ENCODE measurements at places on chromosomes 7 and 10. TPM values are rescaled to one million over a fixed set of nuclear protein-coding genes. Genes with fewer than 3 reads are reported as not detected.
A peak's percentile ranks its signal among the peaks of the same experiment; 100 is the strongest.

DNA sequence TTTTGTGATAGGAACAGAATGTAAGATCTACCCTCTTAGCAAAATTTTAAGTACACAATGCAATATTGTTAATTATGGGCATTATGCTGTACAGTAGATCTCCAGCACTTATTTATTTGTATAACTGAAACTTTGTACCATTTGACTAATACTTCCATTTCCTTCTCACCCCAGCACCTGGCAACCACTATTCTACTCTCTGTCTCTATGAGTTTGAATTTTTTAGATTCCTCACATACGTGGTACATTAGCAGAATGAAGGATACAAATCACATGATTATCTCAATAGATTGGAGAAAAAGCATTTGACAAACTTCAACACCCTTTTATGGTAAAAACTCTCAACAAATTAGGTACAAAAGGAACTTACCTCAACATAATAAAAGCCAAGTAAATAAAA, 90.3 kb upstream of the DLX6 start:
- no peak for DNase-seq

DNA sequence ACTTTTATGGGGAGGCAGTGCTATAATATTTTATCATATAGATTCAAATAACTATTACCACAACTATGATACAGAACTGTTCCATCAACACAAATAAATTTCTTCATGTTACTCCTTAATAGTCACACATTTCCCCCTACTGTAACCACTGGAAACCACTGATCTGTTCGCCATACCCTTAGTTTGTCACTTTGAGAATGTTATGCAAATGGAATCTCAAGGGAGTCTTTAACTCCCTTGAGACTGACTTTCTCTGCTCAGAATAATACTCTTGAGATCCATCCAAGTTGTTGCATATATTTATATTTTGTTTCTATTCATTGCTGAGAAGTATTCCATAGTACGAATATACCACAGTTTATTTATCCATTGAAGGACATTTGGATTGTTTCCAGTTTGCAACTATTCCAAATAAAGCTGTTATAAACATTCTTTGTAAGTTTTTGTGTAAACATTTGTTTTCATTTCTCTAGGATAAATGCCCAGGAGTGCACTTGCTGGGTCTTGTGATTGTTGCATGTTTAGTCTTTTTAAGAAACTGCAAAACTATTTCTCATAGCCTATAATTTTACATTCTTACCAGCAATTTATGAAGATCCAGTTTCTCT, 19.7 kb upstream of the PON2 start:
- no peak for DNase-seq

- no peak for DNase-seq
Observed at GRCh38 chr10:10699427-10699826, 318.2 kb upstream of the CELF2 start.

DNA sequence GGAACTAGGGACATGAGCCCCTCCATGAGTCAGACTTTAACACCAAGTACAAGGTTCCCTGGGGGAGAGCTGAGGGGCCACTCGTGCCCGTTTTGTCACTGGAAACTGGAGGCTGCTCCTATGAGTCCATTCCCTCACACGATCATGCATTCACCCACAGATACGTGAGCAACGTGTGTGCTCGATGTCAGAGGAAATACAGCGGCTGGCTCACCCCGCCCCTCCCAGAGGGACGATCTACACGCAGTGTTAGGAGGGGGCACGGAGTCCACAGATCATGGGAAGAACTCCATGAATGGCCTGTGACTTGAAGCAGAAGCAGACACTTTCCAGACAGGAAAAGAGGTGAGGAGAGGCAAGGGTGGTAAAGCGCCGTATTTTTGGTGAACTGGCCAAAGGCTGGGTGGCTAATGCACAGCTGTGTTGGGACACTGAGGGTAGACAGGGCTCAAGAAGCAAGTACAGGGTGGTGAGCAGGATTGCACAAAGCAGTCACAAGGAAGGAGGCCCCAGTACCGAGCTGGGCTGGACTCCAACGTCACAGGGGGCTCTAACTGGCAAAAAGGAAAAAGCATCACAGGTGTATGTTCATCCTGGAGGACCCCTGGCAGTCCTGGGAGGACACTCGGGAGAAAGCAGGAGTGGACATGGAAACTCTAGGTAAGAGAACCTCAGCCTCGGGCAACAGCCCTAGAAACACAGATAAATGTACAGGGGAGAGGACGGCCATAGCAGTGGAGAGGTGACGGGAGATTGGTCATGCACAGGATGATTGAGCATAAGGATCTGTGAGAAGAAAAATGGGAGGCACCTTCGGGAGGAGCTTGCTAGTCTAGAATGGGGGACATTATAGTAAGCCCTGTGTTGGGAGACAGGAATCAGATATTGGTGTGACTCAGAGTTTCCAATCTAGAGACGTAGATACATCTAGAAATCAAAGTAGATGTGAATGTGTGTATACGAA, 41.2 kb downstream of the TNS3 start:
- DNase-seq, result no peak

GRCh38 chr7:32477649-32477980, 12.6 kb downstream of the LSM5 start:
- peak; percentile 19 for DNase-seq

- DNase-seq, result no peak
Observed at GRCh38 chr10:67036808-67037207, 111.0 kb downstream of the LRRTM3 start.

DNA sequence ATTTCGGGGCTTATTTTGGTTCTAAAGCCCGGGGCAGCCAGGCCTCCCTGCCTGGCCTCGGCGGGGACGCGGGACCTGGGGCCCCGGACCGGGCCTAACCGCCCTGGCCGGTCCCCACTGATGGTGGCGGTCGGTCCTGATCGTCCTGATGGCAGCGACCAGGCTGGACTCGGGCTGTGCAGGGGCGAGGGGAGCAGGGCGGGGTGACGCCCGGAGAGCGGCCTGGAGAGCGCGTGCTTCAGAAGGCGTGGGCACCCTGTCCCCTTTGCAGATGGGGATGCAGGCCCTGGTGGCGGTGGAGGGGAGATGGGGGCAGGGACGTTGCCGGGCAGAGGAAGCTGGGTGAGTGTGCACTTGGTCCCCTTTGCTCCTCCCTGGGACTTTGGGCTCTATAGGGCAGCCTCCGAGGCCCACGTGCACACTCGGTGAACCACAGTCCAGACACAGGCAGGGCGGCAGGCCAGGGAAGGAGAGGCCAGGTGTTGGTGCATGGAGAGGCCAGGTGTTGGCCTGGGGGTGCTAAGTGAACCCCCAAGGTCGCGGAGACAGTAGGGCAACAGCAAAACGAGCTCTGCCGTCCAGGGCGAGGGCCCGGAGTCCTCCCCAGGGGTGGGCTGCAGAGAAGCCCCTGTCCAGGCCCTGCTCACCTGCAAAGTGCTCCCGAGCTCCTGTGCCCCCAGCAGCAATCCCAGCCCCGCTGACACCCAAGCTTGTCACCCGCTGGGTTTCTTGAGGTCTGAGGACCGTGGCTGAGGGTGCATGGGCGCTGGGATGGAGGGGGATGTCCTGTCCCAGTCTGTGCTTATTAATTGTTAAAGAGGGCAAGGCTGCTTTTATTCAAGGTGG, 42.4 kb upstream of the FAM20C start:
- DNase-seq, result no peak

GRCh38 chr7:3431306-3431705, 130.3 kb downstream of the SDK1 start:
- no peak for DNase-seq

DNA sequence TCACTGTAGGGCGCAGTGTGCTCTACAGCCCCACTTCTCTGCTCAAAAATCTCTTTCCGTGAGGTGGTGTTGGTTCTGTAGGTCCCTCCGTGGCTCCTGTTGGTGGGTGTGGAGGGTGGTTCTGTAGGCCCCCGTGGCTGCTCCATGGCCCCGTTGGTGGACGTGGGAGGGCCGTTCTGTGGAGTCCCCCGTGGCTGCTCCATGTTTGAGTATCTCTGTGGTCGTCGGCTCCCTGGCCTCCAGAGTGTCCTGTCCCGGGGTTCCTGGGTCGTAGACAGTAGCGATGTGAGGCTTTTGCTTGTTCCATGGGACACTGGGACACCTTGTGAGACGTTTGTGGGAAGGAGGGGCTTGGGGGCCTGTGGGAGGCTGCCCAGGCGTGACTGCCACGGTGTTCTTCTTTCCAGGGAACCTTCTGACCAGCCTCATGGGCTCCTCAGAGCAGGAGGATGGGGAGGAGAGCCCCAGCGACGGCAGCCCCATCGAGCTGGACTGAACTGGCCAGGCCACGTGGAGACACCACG, 18.6 kb downstream of the GET4 start:
- DNase-seq, result no peak

DNA sequence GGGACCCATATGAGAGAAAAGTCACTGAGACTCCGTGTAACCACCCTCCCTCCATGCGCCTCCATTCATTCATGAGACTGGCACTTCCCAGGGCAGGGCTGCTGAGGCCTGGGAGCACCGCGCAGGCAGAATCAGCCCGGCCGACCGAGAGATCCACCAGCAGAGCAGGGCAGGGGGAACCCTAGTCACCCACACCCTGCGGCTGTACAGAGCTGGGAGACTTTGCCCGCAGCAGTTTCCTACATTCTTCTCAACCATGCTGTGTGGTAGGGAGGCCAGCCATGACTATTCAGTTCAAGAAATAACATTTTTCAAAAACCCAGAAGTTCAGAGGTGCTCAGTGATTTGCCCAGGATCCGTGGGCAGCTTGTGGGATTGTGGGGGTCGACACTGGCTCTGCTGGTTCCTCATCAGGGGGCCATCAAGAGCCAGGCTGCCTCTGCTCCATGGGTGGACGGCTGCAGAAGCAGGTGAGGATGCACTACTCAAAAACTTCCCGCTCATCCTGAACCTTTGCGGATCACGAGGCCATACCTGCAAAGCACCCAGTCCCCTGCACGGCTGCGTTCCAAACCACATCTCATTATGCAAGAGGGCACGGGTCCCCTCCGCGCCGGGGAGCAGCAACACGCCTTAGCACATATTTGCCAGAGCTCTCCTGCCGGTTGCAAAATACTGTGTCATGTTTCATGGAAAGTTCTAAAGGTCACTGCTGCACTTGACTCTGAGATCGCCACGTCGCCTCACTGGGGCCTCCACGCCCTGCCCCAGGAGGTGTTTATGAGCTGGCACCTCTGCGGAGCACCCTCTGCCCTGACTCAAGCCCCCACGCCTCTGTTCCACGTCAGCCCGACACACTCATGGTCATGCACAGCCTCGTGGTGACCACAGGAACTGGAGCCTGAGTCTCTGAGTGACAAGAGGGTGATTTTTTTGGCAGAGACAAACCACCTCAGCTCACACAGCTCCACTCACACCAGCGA, 132.0 kb downstream of the PRKAG2 start:
- peak; percentile 75 for DNase-seq

DNA sequence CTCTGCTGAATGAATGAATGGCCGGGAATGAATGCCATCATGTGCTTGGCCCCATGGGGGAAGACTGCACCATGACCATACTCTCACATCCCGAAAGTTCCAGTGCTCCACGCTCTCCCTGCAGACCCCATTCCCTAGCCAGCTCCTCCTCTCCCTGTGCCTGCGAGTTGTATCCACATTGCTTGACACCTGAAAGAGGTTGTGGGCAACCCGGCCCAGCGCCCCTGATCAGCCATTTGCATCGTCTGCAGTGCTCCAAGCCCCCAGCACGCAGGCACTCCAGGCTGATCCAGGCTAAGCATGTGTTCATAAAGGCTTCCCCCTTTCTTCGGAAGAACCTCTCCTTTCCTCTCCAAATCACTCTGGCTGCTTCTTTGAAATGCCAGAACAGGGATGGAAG, 354.4 kb upstream of the MKI67 start:
- DNase-seq, result no peak

GRCh38 chr10:48493083-48493871, 111.6 kb downstream of the ARHGAP22 start:
- DNase-seq, result no peak

- DNase-seq, result no peak
Observed at GRCh38 chr7:151891753-151892152, 14.8 kb upstream of the PRKAG2 start.

GRCh38 chr10:27285093-27285492, 44.5 kb upstream of the ACBD5 start:
- DNase-seq, result peak; percentile 10

DNA sequence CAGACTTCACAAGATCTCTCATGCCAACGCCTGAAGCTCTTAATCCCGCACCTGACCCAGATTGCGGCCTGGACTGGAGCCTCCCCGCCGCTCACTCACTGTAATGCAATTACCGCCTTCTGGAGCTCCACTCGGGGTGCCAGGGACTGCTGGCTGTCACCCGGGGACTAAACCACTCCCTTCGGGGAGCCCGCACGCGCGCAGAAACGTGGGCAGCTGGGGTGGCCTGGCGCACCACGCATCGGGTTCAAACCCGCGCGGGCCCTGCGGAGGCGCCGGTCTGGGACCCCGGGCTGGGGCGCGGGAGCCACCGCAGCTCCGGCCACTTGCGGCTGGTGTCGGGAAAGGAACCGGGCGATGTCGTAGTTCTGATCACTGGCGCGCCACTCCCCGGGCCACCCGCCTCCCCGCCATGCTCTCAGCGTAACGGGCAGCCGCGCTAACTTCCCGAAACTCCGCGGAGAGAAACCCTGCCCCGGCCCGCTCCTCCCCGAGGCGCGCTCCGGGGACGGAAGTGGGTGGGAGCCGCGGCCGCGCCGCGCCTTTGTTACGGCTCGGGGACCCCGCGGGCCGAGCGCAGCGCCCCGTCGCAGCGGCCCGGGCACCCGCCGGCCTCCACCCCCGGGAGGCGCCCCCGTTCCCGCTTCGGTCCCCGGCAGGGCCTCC, 100.3 kb upstream of the SVIL start:
- DNase-seq, result peak; percentile 43

ARHGEF5 gene
- 3.2 TPM for total RNA-seq

PSMG3 gene
- total RNA-seq, result 20.5 TPM

PLCE1 gene
- total RNA-seq, result 4.2 TPM

NOD1 gene
- total RNA-seq, result 14.8 TPM

ZPBP gene
- not detected for total RNA-seq

WDR91 gene
- total RNA-seq, result 15.4 TPM

PDE6C gene
- total RNA-seq, result not detected
